Inflammatory macrophage treated with lipopolysaccharide for 4 hours (primary cell): ENCODE measurements at places on chromosomes 3 and 15.

- peak; percentile 38 for DNase-seq
Observed at GRCh38 chr15:90002428-90002844, 1.3 kb downstream of the ZNF710 start.

DNA sequence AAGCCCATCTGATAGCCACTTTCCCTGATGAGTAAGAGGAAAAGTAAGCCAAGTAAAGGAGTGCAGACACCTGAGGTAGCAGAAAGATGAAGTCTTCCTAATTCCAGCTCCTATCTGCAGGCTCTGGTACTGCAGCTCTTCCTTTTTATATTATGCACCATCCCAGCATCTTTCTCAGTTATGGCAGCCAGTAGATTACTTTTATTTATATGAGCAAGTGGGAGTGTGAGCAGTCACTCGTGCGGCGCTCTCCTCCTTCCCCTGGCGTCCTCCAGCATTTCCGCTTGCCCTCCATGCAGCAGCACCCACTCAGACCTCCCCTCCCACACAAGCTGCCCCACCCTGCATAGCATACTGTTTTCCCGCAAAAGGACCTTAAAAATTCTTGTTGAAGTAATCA, 465.9 kb upstream of the DPPA4 start:
- no peak for DNase-seq

DNA sequence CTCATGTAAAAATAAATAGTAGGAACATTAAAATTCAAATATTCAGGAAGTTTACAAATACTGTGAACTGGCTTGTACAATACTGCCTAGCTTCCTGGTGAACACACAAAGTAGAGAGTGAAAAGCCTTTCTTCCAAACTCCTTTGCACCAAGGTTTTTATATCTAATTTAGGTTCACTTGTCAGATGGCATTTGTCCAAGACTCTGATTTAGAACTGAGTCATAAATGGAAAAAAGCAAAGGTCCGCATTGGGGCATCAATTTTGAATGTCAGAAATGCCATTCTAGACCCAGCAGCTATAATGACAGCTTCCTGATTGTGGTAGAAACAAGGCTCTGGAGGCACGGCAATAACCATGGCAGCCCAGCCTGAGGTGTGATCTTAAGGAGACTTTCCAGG, 160.7 kb downstream of the PDE8A start:
- DNase-seq: no peak

DNA sequence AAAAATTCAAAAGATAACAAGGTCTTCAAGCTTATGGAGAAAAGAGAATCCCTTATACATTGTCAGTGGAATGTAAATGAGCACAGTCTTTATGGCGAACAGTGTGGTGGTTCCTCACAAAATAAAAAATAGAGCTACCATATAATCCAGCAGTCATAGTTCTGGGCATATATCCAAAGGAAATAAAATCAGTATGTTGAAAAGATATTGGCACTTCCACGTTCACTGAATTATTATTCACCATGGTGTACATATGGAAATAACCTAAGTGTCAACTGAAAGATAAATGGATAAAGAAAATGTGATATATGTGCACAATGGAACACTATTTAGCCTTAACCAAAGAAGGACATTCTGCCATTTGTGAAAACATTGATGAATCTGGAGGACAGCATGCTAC, 1161.2 kb downstream of the ROBO2 start:
- DNase-seq: no peak

- no peak for DNase-seq
Observed at GRCh38 chr3:78496501-78496900, 1271.3 kb downstream of the ROBO1 start.
